ENCODE measurements at places on chromosomes 3 and 15.

DNA sequence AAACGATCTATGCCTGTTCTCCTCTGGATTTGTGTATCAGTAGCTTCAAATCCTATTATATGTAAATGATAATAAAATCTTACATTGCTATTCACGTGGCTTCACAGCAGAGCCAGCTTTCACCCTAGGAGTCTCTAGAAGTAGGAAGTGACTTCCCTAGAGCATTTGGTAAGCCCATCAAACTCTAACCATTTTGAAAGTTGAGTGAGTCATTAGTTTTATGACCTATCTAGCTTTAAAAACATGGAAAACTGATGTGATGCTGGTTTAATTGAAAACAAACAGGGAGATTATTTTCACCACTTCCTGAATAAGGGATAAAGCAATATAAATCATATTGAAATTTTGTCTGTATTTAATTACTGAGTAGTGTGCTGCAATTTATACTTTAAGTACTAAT, 275.2 kb downstream of the EPHA6 start:
- no peak for DNase-seq

- no peak for DNase-seq
Measured at GRCh38 chr3:13013151-13013561, 60.1 kb downstream of the IQSEC1 start.

- no peak for DNase-seq
Measured at GRCh38 chr3:196660381-196661166, 21.1 kb downstream of the NRROS start.

DNA sequence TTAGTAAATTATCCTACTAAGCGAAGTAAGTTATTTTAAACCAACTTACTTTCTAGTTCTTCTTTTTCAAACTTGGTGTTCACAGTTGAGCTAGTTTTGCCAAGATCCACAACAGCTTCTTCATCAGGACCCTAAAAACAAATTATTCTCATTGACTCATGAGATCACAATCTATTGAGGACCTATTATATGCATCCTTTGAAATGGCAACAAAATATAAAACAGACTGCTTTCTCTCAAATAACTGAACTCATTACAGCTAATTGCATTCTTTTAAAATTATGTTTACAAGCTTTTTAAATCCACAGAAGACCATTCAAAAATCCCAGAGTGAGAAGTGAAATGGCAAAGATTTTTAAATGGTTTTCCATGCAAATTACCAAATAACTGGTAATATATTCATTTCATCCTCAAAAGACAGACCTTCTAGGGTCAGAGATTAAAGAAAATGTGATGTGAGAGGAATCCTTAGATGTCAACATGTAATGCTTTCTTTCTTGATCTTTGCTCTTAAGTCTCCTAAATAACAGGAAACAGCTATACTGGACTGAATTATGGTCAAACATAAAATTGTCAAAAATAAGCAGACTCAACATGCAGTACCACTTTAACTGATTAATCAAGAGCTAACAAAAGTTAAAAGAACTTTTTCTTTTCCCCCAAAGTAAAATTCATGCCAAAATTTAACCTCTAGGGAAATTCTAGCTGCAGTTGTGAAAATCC, 31.7 kb downstream of the SLC4A7 start:
- no peak for DNase-seq

GRCh38 chr3:187080799-187081450, 58.4 kb downstream of the RPL39L start:
- no peak for DNase-seq

- no peak for DNase-seq
Measured at GRCh38 chr3:183777016-183777618, 48.3 kb downstream of the MAP6D1 start.

- DNase-seq: no peak
Measured at GRCh38 chr15:39345176-39345575, 235.7 kb upstream of the THBS1 start.

Data from stimulated activated CD4-positive, alpha-beta T cell treated with anti-CD3 and anti-CD28 coated beads, Interleukin-4, amount 100 ng/mL, for 4 hours (primary cell).